ENCODE measurements at places on chromosomes 7 and 10.

GRCh38 chr7:30814700-30815387 is 43.6 kb downstream of the MINDY4 start:
- no peak for DNase-seq

- peak; percentile 30 for DNase-seq
Observed at GRCh38 chr10:80410578-80411145, 2.3 kb downstream of the PRXL2A start.

DNA sequence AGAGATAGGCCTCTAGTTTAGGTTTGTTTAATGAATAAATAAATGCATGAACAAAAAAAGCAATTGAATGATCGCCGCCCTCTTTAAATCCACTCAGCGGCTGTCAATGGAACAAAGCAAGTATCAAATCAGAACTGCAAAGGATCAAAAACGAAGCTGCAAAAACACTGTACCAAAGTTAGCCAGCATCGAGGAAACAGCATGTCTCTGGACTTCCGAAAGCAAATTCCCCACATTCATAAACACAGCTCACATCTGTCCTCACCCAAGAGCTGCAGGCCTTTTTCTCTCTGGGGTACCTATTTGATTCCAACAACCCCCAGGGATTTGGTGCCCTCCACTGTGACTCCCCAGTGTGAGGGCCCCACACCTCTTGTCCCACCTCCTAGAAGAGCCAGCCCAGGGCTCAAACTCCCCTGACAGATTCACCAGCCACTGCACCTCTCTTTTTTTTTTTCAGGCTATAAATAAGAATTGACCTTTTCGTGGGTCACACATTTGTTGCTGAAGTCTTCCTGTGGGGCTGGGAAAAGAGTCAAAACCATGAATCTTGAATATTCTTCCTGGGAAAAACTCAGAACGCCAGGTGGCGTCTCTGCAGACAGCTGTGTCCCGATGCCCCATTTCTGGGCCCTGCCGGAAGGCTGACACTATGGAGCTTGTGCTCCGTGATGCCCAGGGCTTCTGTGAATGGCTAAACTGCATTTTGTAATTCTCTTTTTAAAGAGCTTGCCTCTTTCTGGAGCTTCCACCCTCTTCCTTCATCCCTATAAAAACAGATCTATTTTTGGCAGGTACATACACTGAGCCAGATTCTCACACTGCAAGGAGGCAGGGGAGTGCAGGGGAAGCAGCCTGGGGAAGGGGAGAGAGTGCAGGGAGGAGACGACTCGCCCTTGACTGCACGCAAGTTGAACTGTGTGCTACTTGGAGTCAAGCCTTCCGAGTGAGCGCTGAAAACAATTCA is 51.7 kb downstream of the HSPA12A start:
- peak; percentile 47 for DNase-seq

DNA sequence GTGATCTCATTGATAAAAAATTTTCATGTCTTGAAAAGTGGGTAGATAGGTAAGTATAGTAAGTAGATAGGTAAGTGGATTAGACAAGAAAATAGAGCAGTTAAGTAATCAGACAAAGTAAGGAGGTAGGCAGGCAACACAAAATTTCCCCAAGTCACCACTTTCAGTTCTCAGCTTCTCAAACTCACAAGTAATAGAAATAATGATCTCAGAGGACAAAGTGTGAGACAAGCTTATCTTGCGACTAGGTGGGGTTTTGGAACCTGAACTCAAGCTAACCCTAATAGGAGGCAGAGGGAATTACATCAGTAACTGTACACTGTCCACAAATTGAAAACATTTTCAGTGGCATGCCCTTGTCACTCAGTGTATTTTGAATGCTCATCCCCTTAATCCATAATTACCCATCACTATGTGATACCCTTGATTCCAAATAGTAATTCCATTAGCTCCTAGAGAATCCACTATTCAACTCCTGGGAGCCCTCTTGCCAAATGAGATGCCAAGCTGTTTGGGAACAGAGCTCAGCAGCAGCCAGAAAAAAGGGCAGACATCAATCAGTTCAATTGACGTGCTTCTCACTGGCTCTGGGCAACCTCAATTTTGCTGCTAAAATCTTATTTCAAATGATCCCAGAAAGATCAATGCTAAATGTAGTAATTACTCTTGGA is 703.2 kb downstream of the XPNPEP1 start:
- no peak for DNase-seq
